Mesenteric fat pad (tissue), 1 donor: ENCODE measurements at places on chromosomes 7 and 10. TPM values are rescaled to one million over a fixed set of nuclear protein-coding genes. Genes with fewer than 3 reads are reported as not detected.

- DNase-seq, result no peak
These were observed 101.0 kb upstream of the DNAAF5 start for GRCh38 chr7:625376-625971.

DNA sequence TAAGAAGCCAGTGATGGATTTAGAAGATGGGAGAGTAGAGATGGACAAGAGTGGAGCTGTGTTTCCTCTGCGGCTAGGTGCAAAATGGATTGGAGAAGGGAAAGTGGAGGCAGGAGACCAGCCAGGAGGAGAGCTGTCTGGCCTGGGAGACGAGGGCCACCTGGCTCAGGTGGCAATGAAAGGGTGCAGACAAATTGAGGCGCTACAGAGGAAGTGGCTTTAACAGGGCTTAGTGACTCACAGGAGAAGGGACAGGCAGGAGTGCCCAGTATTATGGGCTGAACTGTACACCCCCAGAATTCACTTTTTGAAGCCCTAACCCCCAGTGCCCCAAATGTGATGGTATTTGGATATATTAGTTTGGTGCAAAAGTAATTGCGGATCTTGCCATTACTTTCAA lies 65.6 kb upstream of the DUSP5 start:
- DNase-seq, result peak; percentile 59

GRCh38 chr10:79250259-79250658 lies 97.0 kb upstream of the PPIF start:
- DNase-seq, result no peak

SEPTIN14 gene
- not detected for total RNA-seq

DNA sequence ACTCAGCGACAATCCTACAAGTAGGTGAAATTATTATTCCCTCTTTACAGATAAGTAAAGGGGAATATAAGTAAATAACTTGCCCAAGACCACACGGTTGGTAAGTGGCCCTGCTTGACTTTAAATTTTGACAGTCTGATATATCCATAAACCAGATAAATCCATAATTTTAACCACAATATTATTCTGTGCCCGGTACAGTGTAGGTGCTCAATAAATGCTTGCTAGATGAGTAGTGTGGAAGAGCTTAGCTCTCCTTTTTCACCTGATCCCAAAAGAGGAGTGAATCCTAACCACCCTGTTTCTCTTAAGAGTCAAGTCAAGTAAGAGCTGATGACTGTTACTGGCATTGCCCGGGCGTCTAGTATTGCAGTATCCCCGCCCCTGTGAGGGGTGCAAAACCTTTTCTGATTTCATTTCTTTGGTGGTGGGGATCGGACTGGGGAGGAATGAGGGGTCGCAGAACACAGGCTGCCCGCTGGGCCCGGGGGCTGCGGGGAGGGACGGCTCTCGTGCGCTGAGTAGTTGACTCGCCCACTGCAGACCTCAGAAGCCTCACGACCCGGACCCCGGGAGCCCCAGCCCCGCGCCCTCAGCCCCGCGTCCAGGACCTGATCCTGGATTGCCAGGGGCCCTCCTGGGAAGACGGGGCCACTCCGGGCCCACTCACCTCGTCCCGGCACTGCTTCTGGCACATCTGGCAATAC lies 490 bp downstream of the KIN start:
- no peak for DNase-seq

DNA sequence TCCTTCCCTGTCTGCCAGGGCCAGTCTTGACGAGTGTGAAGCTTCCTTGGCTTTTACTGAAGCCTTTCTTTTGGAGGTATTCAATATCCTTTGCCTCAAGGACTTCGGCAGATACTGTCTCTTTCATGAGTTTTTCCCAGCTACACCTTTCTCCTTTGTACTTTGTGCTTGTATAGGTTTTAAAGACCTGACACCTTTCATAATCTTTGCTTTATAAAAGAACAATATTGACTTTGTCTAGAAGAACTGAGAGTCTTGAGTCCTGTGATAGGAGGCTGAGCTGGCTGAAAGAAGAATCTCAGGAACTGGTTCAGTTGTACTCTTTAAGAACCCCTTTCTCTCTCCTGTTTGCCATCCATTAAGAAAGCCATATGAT lies 41.3 kb upstream of the CC2D2B start:
- DNase-seq, result no peak

GPRIN2 gene
- not detected for total RNA-seq

- DNase-seq, result no peak
These were observed 573 bp downstream of the TFR2 start for GRCh38 chr7:100640517-100641440.

PRPS1L1 gene
- not detected for total RNA-seq
